Stimulated activated CD4-positive, alpha-beta T cell treated with anti-CD3 and anti-CD28 coated beads, TNF-alpha, amount 100 ng/mL, for 48 hours (primary cell): ENCODE measurements at places on chromosomes 3 and 15.

DNA sequence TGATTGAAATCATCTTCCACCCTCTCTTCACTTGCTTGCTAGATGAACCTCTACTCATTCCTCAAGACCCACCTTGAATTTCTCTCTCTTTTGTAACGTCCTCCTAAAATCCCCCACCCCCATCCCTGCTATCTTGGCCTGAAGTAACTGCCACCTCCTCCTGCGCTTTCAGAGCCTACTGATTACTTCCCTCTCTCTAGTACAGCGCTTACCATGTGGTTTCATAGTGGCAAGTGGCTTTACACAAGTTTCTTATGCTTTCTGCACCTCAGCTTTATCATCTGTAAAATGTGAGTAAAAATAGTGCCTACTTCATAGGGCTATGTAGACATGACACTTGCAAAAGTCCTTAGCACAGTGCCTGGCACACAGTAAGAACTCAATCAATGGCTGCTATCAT, 28.7 kb upstream of the DAZL start:
- no peak for DNase-seq

- DNase-seq: no peak
These were observed 661.7 kb downstream of the MCTP2 start for GRCh38 chr15:94893091-94893490.

DNA sequence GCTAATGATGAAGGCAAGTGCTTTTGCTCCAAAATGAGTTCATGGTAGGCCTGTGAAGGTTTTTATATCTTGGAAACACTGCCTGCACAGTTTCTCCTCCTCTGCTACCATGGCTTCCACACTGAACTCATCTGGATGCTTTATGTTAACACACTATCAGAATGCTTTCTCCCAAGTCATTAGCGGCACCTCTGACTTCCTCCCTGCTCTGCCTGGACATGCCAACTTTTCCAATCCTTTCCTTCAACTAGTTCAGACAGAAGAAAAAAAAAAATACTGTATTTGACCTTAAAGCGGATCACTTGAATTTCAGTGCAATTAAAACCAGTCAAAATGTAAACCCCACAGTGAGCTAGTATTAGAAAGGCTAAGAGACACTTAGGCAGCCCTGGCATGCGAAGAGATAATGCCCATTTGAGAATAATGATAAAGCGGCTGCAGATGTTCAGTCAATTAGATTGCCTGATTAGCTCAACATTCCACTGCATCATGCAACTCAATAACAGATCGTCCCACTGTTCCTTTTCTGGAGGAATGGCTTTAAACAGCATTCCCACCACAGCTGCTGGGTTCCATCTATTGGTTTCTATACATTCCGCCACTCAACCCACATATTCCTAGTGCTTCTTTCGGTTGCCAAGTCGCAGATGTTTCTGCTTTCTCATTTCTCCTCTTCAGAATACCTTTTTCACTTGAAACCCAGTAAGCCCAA, 51.7 kb downstream of the CNTN3 start:
- no peak for DNase-seq

GRCh38 chr3:124034016-124034843, 42.3 kb upstream of the ROPN1 start:
- no peak for DNase-seq

- DNase-seq: no peak
These were observed at the start of gene ABHD17C for GRCh38 chr15:80695099-80695910. Gene ABHD17C (plus strand): TSS chr15:80695310. CDS start chr15:80695430, 120 bp downstream.

GRCh38 chr3:195802261-195802701, 9.4 kb downstream of the MUC4 start:
- no peak for DNase-seq

DNA sequence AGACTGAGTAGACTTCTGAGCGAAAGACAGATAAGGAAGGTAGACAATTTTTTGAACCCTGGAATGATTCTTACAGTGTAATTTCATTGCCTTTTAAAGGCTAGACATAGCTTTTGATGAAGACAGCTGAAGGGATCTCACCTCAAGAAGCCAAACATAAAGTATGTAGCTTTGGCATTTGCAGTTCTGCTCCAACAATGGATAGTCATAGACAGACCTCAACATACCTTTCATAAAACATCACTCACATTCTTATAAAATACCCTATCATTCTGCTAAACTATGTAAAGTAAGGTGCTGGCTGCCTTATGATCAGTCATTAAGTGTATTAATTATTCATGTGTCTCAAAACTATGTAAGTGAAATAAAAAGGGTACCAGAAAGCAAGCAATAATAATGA, 70.0 kb downstream of the UBE3A start:
- DNase-seq: no peak

DNA sequence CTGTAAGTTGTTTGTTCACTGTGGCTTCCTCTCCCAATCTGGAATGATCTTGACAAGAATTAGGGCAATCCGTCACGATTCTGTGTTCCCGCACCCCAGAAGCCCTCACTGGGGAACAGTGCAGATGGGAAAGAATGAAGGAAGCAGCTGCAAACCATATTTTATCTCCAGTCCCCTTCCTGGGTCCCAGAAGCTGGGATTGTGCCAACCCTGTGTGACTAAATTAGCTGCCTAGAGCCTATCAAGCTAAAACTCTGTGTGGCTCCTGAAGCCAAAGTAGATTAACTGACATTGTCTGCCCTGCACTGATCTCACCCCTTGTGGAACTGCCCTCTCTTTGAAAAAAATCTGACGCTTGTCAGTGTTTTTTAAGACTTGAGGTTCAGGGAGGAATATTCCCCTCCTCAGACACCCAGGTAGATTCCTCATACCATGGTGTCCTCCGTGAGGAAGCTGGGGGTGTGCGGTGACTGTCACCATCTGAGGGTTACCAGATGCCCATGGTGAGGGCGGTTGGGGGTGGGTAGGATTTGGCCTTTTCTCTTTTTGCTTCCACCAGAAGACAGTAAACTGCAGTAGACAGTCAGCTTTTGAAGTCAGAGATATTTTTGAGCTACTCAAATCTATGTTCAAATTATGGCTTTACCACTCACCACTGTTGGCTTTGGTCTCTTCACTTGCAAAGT, 358.3 kb upstream of the TPM1 start:
- DNase-seq: no peak

DNA sequence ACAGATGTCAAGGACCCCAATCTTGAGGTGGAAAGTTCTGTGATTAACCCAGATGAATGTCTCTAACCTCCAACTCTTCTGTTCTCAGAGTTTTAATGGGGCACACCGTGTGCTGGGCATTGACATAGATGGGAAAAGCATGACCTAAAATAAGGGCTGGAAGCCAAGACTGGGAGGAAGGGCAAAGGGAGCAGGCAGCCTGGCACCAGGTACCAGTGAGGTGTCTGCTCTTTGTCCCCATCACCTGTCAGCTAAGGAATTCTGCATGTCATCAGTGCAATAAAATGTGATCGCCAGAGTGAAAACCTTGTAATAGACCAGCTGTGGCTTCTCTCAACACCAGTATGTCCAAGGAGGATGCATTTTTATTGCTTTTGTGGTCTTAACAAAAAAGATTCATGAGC, 143.5 kb upstream of the TPM1 start:
- no peak for DNase-seq

- DNase-seq: no peak
These were observed 52.5 kb downstream of the FOXP1 start for GRCh38 chr3:71530903-71531530.

DNA sequence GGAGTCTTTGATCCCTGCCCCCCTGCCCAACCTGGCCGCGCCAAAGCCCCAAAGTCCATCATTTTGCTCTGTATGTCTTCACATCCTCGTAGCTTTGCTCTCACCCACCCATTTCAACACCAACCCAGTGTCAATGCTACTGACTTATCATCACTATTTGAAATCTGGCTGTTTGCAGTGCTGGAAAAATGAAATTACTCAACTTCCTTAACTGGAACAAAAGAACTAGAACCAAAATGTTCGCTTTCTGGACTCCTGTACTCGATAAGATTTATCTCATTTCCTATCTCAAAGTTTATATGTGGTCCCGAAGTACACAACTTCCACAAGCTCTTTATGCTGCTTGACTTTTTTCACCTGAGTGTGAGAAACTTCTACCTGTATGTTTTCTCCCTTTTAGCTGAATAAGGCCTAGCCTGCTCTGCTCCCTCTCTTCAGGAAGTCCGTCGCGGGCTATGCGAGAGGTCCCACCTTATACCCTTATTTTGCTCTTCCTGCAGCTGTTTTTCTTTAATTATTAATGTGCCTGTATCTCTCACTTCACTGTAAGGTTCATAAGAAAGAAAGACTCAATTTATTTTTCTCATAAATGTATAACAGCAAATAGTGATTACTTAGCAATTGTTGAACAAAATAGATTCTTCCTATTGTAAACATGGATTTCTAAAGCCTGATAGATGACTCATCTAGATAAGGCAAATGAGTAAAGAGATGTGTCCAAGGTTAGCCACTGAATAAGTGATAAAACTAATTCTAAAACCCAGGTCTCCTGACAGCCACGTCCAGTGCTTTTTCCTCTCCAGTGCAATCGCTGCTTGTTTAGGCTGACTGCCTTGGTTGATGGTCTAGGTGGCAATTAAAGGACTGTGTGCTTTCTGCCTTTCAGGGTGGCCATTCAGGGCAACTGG, 464.1 kb upstream of the TPRG1 start:
- DNase-seq: no peak

GRCh38 chr3:102180280-102180931, 254.4 kb upstream of the ZPLD1 start:
- DNase-seq: no peak

DNA sequence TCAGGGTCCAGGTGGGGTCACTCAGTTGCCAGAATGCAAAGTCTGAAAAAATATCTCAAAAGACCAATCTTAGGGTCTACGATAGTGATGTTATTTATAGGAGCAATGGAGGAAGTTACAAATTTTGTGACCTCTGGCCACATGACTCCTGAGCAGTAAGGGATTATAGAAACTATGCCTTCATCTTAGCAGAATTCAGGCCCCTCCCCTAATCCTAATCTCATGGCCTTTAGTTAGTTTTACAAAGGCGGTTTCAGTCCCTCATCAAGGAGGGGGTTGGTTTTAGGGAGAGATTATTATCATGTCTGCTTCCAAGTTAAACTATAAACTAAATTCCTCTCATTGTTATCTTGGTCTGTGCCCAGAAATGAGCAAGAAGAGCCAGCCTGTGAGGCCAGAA, 5.9 kb upstream of the DCP1A start:
- no peak for DNase-seq

GRCh38 chr3:11143476-11143875, 10.8 kb upstream of the HRH1 start:
- DNase-seq: no peak

DNA sequence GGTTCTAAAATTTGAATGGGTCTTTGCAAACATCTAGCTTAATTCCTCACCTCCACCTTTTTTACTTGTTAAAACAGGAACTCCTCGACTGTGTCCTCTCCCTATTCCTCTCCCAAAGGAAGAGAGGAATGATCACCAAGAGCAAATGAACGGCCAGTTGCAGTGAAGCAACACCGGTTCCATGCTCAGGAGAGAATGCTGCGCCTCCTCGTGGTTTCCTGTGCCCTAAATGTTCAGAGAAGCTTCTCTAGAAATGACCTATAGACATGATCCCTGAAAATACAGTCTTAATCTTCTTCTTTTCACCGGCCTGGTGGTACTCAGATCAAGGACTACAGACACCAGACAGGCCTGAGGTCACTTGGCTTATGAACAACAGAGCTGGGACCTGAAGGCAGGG, 65.1 kb upstream of the GUCA1C start:
- no peak for DNase-seq

- DNase-seq: no peak
These were observed 28.2 kb downstream of the NEK4 start for GRCh38 chr3:52742418-52743041.

DNA sequence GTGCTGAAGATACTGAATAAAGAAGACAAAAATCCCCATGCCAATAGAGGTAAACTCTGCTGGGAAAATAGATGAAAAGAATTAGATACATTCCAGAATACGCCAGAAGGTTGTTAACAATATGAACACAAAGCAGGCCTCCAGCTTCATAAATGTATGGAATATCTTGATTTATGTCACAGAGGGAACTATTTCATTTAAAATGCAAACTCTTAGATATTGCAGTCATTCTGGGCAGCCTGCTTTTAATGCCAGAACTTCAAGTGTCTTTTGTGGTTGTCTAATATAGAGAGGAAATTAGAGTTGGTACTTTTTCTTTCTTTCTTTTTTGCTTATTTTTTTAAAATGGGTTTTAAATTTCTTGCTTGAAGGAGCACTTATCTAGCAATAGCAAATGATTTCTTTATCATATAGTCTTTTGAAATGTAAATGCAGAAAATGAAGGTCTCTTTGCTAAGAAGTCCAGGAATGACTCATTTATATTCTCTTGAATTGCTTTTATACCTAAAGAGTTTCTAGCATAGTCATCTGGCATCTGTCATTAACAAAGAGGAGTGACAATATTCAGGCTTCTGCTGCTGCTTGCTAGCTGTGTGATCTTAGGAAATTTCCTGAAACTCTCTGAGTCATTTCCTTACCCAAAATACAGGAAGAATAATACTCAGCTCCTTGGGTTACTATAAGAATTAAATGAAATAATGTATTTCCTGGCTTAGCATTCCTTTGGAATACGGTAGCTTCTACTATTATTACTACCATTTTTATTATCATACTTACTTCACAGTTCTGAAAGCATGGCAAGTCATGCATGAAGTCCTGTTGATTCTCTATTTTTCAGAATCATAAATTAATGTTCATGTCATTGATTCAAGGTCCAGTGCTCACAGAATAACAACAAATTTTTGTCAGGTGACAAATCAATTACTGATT, 527.6 kb downstream of the DIPK2A start:
- DNase-seq: no peak

DNA sequence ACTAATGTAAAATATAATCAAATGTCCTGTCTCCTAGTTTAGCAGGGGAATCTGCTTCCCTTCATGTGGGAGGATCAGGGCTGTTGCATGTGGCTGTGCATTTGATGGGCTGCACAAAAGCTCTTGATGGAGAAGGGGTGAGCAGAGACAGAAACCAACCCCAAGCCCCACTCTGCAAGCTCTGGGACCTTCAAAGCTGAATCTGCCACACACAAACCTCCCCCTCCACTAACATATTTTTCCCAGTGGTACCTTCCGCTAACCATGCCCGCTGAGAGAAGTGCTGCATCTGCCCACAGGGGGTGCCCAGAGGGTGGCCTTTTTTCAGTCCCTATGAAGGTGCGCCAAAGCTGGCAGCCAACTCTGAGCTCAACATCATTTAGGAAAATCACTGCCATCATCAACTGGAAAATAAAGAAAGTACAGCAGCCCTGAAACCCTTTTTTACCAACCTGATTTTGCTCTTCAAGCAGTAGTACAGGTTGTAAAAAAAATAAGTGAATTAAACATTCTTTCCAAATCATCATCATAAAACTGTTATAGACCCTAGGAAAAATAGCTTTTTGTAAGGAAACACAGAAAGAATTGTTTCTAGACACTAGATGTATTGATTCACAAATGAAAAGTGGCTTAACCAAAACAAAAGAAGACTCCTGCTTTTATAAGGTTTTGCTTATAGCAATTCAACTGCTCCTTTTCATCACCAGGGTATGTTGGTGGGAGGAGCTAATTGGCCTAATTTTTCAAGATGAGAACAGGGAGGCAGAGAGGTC, 97.0 kb downstream of the HHLA2 start:
- no peak for DNase-seq
